ENCODE measurements at places on chromosomes 11 and 22. TPM values are rescaled to one million over a fixed set of nuclear protein-coding genes. Genes with fewer than 3 reads are reported as not detected.

APOA5 gene
- total RNA-seq, result not detected

DYNC2H1 gene
- 94.1 TPM for total RNA-seq

P2RY2 gene
- total RNA-seq, result not detected

TECTA gene
- total RNA-seq, result 1.7 TPM

SLC15A3 gene
- total RNA-seq, result 5.8 TPM
